ENCODE measurements at places on chromosomes 6 and 20. TPM values are rescaled to one million over a fixed set of nuclear protein-coding genes. Genes with fewer than 3 reads are reported as not detected.

GRCh38 chr20:20562507-20562906, 149.9 kb downstream of the RALGAPA2 start:
- no peak overlapping the region for H3K27ac ChIP-seq
- H3K27me3 ChIP-seq = no peaks in the 10 kb centered on the region
- no peak overlapping the region for H3K4me3 ChIP-seq
- no peaks in the 10 kb centered on the region for H3K4me1 ChIP-seq

GRCh38 chr6:107653183-107653580, 163.3 kb downstream of the SOBP start:
- DNase-seq = no peak
- H3K36me3 ChIP-seq = no peaks in the 10 kb centered on the region
- H3K4me1 ChIP-seq = no peaks in the 10 kb centered on the region
- H3K27me3 ChIP-seq = no peaks in the 10 kb centered on the region
- no peak overlapping the region for H3K27ac ChIP-seq

DNA sequence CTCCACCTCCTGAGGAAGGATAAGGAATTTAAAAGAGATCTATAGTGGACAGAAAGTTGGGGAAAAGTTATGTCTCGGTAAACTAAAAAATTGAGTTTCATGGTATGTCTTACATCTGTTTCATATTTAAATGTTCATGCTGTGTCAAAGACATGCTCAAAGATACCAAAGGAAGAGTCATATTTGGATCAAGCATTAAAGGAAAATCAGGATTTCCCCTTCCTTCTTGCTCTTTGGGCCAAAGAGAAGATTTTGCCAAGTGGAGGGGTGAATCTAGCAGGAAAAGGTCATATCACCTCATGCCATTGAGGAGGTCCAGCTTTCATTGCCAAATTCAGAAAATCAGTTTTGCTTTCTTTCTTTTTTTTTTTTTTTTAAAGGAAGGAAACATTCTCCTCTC, 192.4 kb downstream of the OGFRL1 start:
- H3K27me3 ChIP-seq = no peaks in the 10 kb centered on the region
- H3K27ac ChIP-seq = no peak overlapping the region
- H3K4me3 ChIP-seq = no peak overlapping the region
- no peak for DNase-seq
- H3K36me3 ChIP-seq = no peaks in the 10 kb centered on the region

DNA sequence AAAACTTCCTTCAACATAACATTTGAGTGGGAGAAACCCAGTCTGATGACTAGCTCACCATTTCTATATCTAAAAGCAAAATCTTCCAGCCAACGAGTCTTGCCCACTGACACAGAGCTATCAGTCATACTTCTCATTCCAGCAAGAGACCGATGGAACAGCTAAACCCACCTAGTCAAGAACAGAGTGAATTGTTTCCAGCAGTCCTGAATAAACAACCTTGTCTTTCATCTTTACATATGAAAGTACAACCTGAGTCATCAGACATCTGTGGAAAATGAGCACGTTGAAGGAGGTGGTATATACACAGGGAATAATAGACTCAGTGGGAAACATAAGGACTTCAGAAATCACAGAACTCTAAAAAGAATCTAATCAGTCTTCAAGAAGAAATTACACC, 23.8 kb downstream of the NRSN1 start:
- DNase-seq = no peak
- H3K36me3 ChIP-seq = no peaks in the 10 kb centered on the region
- H3K4me3 ChIP-seq = no peak overlapping the region
- no peaks in the 10 kb centered on the region for H3K4me1 ChIP-seq
- no peaks in the 10 kb centered on the region for H3K27me3 ChIP-seq

- no peaks in the 10 kb centered on the region for H3K4me1 ChIP-seq
- H3K4me3 ChIP-seq = no peak overlapping the region
- H3K27me3 ChIP-seq = no peaks in the 10 kb centered on the region
Observed at GRCh38 chr6:34273242-34273805, 24.5 kb upstream of the SMIM29 start.

DNA sequence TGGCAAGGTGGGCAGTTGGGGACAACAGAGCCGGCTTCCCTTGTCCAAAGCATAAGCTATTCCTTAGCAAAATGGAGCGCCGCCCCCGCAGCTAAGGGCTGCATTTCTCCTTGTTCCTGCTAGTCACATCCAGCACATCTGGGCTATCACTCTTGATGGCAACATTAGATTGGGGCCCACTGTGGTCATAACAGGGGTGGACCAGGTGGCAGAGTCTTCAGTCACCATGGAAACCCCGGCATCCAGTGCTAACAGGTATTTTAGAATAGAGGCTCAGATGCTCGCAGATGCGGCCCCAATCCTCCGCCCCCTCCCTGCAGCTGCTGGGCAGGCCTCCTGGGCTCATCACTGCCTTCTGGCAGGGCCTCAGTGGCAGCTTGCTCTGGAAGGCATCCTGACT, 168.2 kb upstream of the PROKR2 start:
- no peaks in the 10 kb centered on the region for H3K4me1 ChIP-seq
- H3K36me3 ChIP-seq = no peaks in the 10 kb centered on the region
- no peak overlapping the region for H3K27ac ChIP-seq
- H3K27me3 ChIP-seq = no peaks in the 10 kb centered on the region

DNA sequence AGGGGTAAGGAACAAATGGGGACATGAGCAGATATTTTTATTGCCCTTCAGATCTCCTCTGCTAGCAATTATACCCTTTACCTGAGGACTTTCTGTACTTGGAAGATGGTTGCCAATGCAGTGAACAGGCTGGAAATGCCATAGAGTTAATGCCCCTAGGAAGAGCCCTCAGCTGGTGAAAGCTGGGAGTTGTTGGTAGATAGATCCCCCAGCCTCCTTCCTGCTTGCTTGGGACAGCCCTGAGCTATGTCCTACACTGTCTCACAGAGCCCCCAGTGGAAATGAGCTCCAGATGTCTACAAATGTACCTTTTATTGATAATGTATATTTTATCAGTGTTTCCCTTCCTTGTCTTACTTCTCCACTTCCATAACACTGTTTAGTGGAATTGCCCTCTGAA, 87.6 kb upstream of the PAK5 start:
- DNase-seq = no peak
- H3K4me1 ChIP-seq = no peaks in the 10 kb centered on the region
- H3K27me3 ChIP-seq = no peaks in the 10 kb centered on the region
- no peaks in the 10 kb centered on the region for H3K36me3 ChIP-seq
- no peak overlapping the region for H3K4me3 ChIP-seq

GRCh38 chr6:105835373-105835772, 250.8 kb upstream of the PRDM1 start:
- H3K4me3 ChIP-seq = no peak overlapping the region
- no peaks in the 10 kb centered on the region for H3K36me3 ChIP-seq
- no peak overlapping the region for H3K27ac ChIP-seq
- H3K27me3 ChIP-seq = no peaks in the 10 kb centered on the region

- H3K4me1 ChIP-seq = no peaks in the 10 kb centered on the region
- no peak overlapping the region for H3K27ac ChIP-seq
- no peak overlapping the region for H3K4me3 ChIP-seq
Observed at GRCh38 chr6:53377793-53378192, 29.0 kb upstream of the ELOVL5 start.

DNA sequence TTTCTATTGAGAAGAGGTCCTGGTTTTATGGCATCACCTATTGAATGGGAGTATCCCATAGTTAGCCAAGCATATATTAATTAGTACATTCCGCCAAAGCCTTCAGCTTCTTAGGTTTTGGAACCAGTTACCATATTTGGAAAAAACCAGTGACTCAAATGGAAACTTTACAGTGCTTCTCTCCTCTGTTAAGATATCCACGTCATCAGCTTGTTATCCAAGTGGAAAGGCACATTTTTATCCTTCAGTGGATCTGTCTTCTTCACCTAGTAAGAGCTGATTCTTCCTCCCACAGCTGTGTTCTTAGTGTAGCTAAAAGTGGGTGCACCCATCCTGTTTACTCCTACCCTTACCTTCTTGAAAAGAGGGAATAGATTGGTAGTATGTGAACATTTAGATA, 34.5 kb downstream of the TPD52L1 start:
- no peak overlapping the region for H3K4me3 ChIP-seq
- peaks cover 56% of the 10 kb centered on the region for H3K4me1 ChIP-seq
- no peaks in the 10 kb centered on the region for H3K36me3 ChIP-seq
- no peaks in the 10 kb centered on the region for H3K27me3 ChIP-seq
- no peak overlapping the region for H3K27ac ChIP-seq

GRCh38 chr6:2667617-2668016, 83.1 kb downstream of the MYLK4 start:
- H3K27ac ChIP-seq = no peak overlapping the region
- no peaks in the 10 kb centered on the region for H3K27me3 ChIP-seq
- no peak for DNase-seq
- H3K4me1 ChIP-seq = no peaks in the 10 kb centered on the region
- no peak overlapping the region for H3K4me3 ChIP-seq

DNA sequence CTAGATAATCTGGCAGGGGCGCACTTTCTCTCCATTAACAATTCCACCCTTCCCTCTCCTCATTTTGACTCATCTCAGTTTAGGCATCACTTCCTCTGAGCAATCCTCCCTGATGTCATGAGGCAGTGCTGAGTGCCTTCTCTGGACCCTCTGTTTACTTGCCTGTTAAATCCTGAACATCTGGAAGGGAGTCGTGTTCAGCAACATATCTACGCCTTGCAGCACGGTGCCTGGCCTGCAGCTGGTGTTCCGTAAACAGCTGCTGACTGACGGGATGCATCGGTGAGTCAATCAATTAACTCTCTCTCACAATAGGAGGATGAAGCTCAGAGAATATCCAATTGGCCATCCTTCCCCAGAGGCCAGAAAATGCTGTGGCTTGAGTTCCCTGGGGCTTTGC, 613.5 kb downstream of the PTPRT start:
- DNase-seq = no peak
- no peaks in the 10 kb centered on the region for H3K4me1 ChIP-seq
- no peaks in the 10 kb centered on the region for H3K27me3 ChIP-seq
- no peak overlapping the region for H3K4me3 ChIP-seq

- H3K4me3 ChIP-seq = no peak overlapping the region
- H3K27me3 ChIP-seq = peaks cover 71% of the 10 kb centered on the region
- no peak overlapping the region for H3K27ac ChIP-seq
- DNase-seq = no peak
- H3K4me1 ChIP-seq = peaks cover 6% of the 10 kb centered on the region
Observed at GRCh38 chr20:44384423-44385027, 29.0 kb downstream of the HNF4A start.

- no peaks in the 10 kb centered on the region for H3K27me3 ChIP-seq
- DNase-seq = no peak
- H3K4me1 ChIP-seq = peaks cover 58% of the 10 kb centered on the region
Observed at GRCh38 chr6:149342525-149342924, 25.0 kb downstream of the TAB2 start.

DNA sequence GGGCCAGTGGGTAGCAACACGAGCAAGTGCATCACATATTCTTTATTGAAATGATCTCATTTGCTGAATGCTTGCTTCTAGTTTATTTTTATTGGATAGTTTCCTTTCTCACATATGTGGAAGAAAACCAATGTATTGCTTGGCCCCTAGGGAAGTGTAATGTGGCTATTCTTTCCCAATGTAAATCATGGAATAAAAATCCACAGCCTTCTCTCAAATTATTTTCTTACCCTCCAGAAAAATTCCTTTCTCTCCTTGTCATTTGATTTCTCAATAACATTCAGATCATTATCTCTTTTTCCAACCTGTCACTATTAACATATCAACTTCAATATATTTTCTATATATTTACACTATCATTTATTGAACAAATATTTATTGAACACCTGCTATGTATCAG, 51.9 kb upstream of the PTPRK start:
- no peaks in the 10 kb centered on the region for H3K27me3 ChIP-seq
- H3K36me3 ChIP-seq = no peaks in the 10 kb centered on the region
- peaks cover 6% of the 10 kb centered on the region for H3K4me1 ChIP-seq
- DNase-seq = no peak
- no peak overlapping the region for H3K27ac ChIP-seq

GRCh38 chr20:4721719-4722118, at the start of gene PRND:
PRND (plus strand) TSS chr20:4721909; CDS start chr20:4724552, 2,643 bp downstream.
- no peaks in the 10 kb centered on the region for H3K27me3 ChIP-seq
- no peaks in the 10 kb centered on the region for H3K36me3 ChIP-seq
- no peak for DNase-seq
- H3K27ac ChIP-seq = no peak within 1 kb of the TSS
- H3K4me3 ChIP-seq = peak within 1 kb of the TSS; percentile 22

GRCh38 chr20:56929606-56930005, 300.5 kb downstream of the TFAP2C start:
- H3K27me3 ChIP-seq = peaks cover 72% of the 10 kb centered on the region
- H3K4me1 ChIP-seq = peaks cover 15% of the 10 kb centered on the region
- H3K36me3 ChIP-seq = no peaks in the 10 kb centered on the region
- no peak for DNase-seq

DNA sequence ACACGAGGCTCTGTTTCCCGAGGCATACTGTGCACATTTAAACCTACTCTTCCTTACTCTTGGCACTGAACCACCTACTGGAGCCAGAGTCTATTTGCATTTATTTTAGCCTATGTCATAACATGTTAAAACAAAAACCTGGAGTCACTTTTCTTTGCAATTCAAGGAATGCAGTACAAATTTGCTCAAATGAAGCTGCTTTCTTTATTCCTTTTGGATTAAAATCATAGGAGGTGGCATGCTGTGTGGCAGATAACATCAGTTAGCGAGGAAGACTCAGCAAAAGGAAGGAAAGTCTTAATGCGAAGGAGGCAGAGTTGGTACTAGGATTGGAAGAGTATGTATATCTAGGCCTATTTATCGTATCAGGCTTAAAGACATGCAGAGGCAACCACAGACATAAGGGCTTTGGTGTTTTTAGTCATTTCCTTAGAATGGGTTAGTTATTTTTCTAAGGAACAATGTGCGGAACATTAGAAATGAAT, 92.9 kb downstream of the SAMD3 start:
- no peaks in the 10 kb centered on the region for H3K36me3 ChIP-seq
- peaks cover 33% of the 10 kb centered on the region for H3K4me1 ChIP-seq
- H3K27me3 ChIP-seq = no peaks in the 10 kb centered on the region
- no peak overlapping the region for H3K27ac ChIP-seq

GRCh38 chr6:161477876-161478425, 204.1 kb upstream of the AGPAT4 start:
- no peak for DNase-seq
- no peaks in the 10 kb centered on the region for H3K4me1 ChIP-seq
- H3K27ac ChIP-seq = no peak overlapping the region
- no peaks in the 10 kb centered on the region for H3K27me3 ChIP-seq
- no peaks in the 10 kb centered on the region for H3K36me3 ChIP-seq
- H3K4me3 ChIP-seq = no peak overlapping the region

- H3K36me3 ChIP-seq = no peaks in the 10 kb centered on the region
- H3K27me3 ChIP-seq = no peaks in the 10 kb centered on the region
- H3K27ac ChIP-seq = no peak overlapping the region
- H3K4me1 ChIP-seq = peaks cover 12% of the 10 kb centered on the region
- no peak overlapping the region for H3K4me3 ChIP-seq
Observed at GRCh38 chr6:658244-658643, 1.3 kb upstream of the HUS1B start.

- H3K27me3 ChIP-seq = no peaks in the 10 kb centered on the region
- peak overlapping the region; percentile 62 for H3K27ac ChIP-seq
- H3K4me3 ChIP-seq = no peak overlapping the region
- no peaks in the 10 kb centered on the region for H3K36me3 ChIP-seq
- no peak for DNase-seq
- H3K4me1 ChIP-seq = peaks cover 11% of the 10 kb centered on the region
Observed at GRCh38 chr6:129500958-129501739, 208.8 kb downstream of the ARHGAP18 start.

RAD21L1 gene
- not detected for total RNA-seq

RUNX2 gene
- 2.2 TPM for total RNA-seq

BHLHE23 gene
- not detected for total RNA-seq

RIPOR3 gene
- total RNA-seq = 1.3 TPM

SGK2 gene
- total RNA-seq = not detected

TPBG gene
- total RNA-seq = 18.2 TPM

TRAPPC3L gene
- total RNA-seq = not detected

MOG gene
- not detected for total RNA-seq

OR12D2 gene
- total RNA-seq = not detected

C6orf15 gene
- not detected for total RNA-seq

GCNT2 gene
- total RNA-seq = 6.9 TPM

TOX2 gene
- total RNA-seq = 3.0 TPM

All from esophagus squamous epithelium (tissue), 5 donors.